Activated CD4-positive, alpha-beta T cell treated with anti-CD3 and anti-CD28 coated beads, Interleukin-2, amount 50 U/mL, for 16 hours (primary cell): ENCODE measurements at places on chromosomes 2 and 18.

GRCh38 chr2:161824226-161824625 lies 200.0 kb downstream of the SLC4A10 start:
- DNase-seq, result no peak

DNA sequence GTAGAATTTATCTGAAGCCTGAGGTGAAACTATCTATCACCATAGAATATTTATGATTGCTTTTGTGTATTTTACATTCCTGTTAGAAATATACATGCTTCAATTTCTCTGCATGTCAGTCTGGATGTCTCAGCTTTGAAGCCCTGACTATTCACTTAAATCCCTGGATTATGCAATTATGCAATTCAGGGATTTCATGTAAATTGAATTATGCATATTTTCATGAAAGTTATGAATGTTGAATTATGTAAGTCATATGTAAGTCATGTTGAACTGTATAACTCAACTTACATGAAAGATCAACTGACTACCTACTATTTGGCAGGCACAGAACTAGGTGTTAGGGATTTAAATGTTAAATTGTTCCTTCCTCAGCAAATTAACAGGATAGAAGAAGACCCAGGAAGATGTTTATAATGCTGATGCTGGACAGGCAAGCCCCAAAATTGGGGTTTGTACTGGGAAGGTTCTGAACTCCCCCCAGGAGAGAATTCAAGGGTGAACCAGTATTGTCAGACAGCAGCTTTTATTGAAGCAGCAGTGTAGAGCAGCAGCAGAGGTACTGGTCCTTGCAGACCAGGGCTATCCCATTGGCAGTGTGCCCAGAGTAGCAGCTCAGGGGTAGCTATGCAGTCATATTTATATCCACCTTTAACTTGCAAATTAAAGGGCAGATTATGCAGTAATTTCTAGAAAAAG lies 236.5 kb downstream of the ZNF804A start:
- DNase-seq, result no peak

DNA sequence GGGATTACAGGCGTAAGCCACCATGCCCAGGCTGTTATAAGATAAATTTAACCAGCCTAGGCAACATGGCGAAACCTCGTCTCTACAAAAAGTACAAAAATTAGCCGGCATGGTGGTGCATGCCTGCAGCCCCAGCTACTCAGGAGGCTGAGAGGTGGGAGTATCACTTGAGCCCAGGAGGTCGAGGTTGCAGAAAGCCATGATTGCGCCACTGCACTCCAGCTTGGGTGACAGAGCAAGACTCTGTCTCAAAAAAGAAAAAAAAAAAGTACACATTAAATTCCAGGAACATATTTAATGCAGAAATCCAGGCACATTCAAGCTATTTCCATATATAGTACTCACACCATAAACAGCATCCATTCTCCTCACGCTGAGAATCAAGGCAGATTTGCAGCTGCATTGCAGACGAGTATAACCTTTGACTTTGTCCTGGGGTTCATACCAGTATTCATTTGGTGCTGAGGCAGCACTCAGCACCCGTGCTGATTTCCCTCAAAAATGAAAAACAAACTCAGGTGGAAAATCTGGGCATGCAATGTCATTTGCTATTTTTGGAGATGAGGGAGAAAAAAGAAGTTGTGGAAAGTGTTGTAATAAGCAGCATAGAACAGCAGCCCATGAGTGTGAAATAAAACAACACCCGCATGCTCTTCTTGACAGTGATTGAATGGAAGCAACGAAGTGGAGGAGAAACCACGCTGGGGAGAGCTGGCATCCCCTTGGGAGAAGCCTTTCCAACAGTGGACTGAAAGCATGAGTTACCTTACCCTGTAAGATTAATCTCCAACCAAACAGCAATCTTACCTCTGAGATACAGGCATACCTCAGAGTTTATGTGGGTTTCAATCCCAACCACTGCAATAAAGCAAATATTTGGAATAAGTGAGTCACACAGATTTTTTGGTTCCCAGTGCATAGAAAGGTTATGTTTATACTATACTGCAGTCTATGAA lies 46.8 kb upstream of the ANXA4 start:
- DNase-seq, result no peak

DNA sequence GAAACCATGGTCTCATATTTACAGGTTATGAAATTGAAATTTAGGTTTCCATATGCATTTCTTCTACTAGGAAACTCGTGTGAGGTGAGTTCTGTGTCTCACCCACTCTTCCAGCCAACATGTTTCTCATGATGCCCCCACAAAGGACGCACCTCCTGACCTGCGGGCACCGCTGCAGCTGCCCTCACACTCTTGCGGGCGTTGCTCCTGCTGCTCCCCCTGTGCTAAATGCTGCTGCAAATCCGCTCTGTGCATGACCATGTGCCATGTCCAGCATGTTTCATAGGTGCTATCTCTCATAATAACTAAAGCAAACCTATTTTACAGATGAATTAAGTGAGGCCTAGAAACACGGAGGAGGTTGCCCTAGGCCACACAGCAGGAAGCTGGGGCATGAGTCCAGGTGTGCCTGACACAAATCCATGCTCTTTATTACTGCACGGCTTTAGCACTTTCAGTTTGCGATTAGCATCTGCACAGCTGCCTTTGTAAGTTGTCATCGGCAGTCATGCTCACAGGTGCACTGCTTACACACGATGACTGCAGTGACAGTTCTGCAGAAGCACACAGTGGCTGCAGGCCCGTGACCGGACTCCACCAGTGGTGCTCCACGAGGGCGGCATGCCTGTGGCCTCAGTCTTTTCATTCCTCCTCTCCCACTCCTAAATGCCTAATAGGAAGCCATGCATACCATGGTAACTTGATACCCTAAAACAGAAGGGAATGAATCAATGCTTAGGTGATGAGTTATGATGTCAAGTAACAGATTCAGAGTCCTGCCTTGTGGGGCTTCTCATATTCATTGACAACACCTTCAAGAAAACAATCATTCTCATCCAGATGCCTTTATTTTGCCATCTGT lies 14.9 kb upstream of the GALR1 start:
- no peak for DNase-seq
